Activated effector memory CD4-positive, alpha-beta T cell treated with anti-CD3 and anti-CD28 coated beads, Interleukin-2, amount 50 U/mL, for 16 hours (primary cell): ENCODE measurements at places on chromosomes 13 and 19.

- no peak for DNase-seq
Measured at GRCh38 chr13:45696610-45697226, 5.4 kb upstream of the CBY2 start.

- DNase-seq, result no peak
Measured at GRCh38 chr13:33176526-33176925, 109.0 kb downstream of the STARD13 start.

DNA sequence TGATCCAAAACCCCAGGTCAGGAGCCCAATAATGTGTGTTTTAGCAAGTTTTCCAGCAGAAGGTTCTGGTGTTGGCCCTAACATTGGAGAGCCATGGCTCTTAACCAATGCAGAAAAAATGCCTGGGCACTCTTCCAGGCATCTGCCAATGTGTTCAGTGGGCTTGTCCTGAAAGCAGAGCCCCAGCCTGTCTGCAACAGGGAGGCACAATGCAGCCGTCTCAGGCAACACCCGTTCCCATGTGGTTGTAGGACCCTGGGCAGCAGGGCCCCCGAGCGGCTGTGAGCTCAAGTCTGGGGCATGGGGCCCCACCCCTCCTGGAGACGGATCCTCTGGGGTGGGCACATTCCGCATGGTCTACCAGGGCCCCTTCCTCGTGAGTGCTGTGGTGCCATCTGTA lies 58.1 kb upstream of the SIAH3 start:
- DNase-seq, result no peak

DNA sequence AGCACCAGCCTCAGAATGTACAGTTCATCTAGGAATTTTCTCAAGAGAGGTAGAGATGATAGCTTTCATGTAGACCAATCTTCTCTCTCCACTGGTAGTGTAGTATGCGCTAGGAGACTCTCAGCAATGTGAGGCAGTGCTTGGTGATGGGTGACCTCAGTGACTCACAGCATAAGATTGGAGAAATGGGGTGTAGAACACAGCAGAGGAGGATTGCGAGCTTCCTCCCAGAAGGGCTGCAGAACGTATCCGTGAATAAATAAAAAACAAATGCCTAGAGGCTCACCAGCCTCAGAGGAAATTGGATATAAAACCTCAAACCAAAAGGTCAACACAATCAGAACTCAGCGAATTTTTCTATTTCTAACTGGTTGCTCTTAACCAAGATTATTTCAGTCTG lies 182.9 kb upstream of the RXFP2 start:
- DNase-seq, result no peak

- DNase-seq, result no peak
Measured at GRCh38 chr13:51502153-51502651, 49.4 kb upstream of the INTS6 start.

DNA sequence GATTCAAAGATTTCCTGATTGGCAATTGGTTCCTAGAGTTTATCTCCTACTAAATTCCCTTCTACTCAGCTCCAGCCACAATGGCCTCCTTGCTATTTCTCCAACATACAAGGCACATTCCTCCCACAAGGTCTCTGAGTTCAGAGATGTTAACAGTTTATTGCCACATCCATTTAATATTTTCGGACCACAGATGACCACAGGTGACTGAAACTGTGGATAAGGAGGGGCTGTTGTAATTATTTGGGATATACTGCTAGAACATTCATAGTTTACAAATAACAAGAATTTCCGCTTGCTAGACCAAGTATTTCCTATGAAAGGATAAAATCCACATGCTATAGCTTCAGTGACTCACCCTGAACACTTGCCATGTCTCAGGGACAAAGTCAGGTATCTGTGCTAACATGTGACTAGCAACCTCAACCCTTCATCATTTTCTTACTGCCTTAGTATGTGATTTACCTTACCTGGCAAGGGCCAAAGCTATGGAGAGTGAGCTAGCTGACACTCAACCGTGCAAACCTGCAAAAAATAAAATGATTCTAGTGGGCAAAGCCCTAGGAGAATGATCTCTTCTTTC lies 117.7 kb downstream of the TBC1D4 start:
- no peak for DNase-seq

DNA sequence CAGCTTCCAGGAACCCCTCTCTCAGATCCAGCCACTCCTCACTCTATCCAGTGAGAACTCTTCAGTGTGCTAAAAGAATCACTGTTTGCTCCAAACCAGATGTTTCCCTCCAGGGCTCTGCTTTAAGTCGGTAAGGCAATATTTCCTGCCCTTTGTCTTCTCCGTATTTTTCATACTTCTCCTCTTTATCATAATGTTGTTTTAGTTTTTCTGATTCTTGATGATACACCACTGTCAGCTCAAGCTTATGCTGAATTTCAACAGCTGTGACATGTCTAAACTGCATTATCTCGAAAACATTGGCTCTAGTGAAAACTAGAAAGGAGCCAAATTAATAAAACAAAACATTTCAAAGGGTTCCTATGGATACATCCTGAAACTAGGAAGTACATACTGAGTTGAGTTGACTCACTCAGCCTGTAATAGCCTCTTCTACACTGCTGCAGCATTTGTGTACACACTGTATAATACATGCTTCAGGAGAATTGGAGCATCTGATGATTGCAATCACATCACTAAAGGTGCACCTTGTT lies 39.8 kb downstream of the GPR180 start:
- no peak for DNase-seq

DNA sequence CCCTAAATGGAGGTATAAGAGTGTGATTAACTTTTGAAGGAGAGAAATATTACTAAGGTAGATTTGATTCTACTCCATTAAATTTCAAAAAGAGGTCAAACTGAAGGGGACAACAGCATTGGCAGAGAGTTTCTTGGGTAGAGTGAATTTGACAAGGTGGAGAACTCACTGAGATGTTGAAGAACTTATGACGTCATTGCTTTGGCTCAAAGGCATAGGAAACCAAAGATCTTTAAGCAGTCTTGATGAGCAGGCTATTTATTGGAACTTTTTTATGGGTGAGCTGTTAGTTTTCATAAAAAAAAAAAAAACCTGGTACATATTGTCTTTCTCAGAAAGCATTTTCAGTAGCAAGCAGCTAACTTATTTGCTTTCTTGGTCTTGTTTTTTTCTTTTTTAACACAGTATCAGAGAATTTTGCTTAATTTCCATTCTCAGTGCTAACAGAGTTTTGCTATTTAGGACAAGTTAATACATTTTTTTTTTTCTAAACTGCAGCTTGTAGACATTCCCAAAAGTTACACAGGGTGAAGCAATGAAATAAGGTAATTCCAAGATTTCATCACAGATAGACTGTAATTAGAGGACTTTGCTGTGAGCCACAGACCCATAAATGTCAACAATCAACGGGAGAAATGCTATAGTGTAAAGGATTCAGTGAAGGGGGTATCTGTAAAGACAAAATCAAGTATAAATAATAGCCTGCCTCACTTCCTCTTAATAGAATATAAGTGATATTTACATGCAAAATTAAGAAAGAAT lies 412.2 kb upstream of the KLHL1 start:
- no peak for DNase-seq

- no peak for DNase-seq
Measured at GRCh38 chr13:44967704-44968433, 21.4 kb downstream of the NUFIP1 start.

DNA sequence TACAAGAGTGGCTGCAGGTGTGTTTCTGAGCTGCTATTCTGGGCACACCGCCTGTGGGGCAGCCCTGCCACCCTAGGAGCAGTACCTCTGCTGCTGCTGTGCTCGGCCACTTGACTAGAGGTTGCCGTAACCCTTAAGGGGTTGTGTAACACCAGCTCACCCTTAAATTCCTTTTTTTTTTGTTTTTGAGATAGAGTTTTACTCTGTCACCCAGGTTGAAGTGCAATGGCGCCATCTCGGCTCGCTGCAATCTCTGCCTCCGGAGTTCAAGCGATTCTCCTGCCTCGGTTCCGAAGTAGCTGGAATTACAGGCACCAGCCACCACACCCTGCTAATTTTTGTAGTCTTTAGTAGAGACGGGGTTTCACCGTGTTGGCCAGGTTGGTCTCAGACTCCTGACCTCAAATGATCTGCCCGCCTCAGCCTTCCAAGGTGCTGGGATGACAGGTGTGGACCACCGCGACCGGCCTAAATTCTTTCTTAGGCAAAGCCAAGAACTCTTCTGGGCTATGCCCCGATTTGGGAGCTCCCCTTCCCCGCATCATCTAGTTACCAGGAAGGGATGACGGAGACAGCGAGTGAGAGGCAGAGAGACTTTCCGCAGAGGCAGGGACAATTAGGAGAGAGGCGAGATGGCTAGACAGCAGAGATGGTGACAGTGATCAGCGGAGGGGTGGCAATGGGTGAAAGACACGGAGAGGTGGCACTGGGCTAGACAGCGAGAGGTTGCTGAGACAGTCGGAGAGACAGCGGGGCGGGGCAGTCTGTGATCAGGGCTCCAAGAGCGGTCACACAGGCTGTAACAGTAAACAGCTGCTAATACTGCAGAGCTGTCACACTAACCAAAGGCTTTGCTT lies 4.4 kb upstream of the LILRA5 start:
- no peak for DNase-seq

DNA sequence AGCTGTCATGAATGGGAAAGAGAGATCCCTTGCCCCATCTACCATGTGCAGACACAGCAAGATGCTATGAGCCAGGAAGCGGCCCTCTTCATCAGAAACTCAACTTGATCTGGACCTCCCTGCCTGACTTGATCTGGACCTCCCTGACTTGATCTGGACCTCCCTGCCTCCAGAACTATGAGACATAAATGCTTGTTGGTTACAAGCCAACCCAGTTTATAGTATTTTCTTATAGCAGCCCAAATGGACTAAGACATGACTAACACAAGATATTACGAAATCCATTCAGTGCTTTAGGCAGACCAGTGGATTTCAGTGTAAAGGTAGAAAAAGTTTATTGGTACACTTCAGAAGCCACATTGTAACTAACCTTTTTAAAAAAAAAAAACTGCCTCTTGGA lies 15.6 kb downstream of the PCID2 start:
- no peak for DNase-seq

DNA sequence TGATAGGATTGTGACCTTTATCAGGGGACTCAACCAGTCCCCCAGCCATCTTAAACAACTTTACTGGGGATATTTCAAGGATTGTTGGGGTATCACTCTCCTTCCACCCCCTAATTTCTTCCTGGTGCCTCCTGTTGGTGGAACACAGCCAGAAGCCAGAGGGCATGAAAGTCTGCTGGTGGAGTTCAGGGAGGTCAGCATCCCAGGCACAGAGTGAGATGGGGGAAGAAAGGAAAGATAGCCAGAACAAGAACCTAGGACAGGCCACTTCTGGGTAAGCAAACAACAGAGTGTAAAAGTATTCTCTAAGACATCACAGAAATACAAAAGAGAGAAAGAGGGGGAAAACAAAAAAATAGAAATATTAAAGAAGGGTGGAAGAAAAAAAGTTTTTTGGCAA lies 101.8 kb downstream of the SPRY2 start:
- no peak for DNase-seq

DNA sequence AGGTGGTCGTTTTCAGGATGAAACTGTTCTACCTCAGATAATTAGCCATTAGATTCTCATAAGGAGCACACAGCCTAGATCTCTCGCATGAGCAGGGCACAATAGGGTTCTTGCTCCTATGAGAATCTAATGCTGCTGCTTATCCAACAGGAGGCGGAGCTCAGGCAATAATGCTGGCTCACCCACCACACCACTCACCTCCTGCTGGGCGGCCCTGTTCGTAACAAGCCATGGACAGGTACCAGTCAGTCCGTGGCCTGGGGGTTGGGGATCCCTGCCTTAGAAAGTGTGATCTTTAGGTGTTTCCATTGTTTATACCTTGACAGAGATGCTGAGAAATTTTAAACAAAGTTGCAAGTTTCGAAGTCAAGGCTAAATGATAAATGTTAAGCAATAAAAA lies 344.6 kb upstream of the HTR2A start:
- DNase-seq, result no peak

- DNase-seq, result no peak
Measured at GRCh38 chr13:34748073-34748472, 194.0 kb upstream of the NBEA start.

- peak; percentile 69 for DNase-seq
Measured at GRCh38 chr19:34336781-34337271, 28.2 kb upstream of the GPI start.

DNA sequence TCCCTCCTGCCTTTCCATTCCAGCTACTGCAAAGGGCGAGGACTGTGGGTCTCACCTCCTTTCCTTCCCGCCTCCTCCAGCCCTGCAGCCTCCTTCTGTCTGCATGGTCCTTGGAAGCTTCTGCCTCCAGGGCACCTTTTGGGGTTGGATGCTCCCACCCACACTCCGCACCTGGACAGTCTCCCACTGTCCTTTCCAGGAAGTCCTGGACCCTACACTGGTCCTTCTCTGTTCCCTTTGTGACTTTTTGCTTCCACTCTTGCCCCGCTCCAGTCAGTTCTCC lies 130.8 kb downstream of the USP12 start:
- no peak for DNase-seq

DNA sequence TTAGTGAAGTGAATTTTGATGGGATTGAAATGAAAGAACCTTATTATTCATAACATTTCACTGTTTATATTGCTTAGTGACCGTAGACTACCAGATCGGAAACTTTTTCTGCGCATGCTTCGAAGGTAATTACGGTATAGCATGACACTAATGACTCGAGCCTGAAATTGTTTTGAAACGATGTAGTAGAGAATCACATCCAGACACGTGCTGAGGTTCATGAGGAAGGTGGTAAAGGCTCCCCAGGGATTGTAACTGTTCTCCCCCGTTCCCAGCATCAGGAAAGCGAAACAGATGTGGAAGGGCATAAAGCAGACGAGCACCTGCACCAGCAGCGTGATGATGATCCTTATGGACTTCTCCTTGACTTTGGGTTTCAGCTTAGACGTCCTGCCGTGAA lies 3.3 kb downstream of the GPR18 start:
- no peak for DNase-seq

DNA sequence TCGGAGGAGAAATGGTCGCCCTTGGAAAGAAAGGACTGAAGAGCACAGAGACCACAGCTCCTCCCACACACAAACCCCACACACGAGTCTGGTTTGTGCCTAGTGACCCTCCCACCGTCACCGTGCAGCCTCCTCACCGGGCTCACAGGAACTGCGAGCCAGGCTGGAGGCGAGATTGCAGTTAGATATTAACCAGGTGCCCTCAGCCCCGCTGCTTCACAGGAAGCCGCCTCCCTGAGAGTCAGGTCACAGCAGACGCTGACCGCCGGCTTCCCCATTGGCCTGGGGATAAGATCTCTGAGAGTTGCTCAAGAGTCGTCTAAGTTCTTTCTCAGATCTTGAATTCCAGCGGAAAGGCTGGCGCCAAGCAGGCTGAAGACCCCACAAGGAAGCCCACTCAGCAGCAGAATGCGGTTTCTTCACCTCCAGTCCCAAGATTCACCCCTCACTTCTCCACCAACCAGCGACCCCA lies 870 bp downstream of the ZNF44 start:
- peak; percentile 87 for DNase-seq
